ENCODE measurements at places on chromosomes 6 and 20.

- DNase-seq: no peak
Measured at GRCh38 chr6:168410554-168411011, 30.4 kb upstream of the SMOC2 start.

- no peak for DNase-seq
Measured at GRCh38 chr6:36418558-36418957, 24.1 kb downstream of the PXT1 start.

DNA sequence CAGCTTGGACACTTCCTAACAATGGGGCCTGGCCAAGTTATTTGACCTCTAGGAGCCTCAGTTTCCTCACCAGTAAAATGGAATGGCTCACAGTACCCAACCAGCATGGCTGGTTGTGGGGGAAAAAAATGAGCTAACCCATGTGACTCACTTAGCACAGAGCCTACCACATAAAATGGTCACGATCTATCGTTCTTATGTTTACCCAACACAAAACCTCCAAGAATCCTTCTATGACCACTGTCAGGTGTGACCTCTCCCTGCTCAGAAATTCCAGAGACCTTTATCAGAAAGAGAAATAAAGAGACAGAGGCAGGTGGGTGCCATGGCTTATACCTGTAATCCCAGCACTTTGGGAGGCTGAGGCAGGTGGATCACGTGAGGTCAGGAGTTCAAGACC is 39.4 kb downstream of the BPIFB1 start:
- no peak for DNase-seq

GRCh38 chr20:10978713-10979112 is 304.9 kb upstream of the JAG1 start:
- no peak for DNase-seq

DNA sequence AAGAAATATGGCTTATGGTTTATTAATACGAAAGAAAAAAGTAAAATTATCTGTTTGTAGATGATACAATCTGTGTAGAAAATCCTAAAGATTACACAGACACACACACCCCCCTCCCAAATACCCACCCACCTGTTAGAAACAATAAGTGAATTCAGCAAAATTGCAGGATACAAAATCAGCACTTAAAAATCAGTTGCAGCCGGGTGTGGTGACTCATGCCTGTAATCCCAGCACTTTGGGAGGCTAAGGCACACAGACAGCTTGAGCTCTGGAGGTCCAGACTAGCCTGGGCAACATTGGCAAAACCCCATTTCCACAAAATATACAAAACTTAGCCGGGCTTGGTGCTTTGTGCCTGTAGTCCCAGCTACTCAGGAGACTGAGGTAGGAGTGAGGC is 42.3 kb downstream of the NINL start:
- no peak for DNase-seq

- DNase-seq: peak; percentile 81
Measured at GRCh38 chr6:42099340-42100028, 42.9 kb downstream of the C6orf132 start.

DNA sequence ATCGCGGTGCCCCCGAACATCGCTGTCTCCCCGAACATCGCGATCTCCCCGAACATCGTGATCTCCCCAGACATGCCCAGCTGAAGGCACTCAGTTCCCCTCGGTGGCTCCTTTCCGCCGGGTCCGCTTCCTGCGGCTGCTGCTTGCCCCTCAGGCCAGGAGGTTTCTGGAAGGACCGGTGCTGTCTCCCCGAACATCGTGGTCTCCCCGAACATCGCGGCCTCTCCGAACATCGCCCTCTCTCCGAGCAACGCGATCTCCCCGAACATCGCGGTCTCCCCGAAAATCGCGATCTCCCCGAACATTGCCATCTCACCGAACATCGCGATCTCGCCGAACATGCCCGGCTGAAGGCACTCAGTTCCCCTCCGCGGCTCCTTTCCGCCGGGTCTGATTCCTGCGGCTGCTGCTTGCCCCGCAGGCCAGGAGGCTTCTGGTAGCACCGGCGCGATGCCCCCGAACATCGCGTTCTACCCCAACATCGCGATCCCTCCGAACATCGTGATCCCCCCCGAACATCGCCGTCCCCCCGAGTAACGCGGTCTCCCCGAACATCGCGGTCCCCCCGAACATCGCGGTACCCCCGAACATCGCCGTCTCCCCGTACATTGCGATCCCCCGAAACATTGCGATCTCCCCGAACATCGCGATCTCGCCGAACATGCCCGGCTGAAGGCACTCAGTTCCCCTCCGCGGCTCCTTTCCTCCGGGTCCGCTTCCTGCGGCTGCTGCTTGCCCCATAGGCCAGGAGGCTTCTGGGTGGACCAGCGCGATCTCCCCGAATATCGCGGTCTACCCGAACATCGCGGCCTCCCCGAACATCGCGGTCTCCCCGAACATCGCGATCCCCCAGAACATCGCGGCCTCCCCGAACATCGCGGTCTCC is 808 bp downstream of the ULBP1 start:
- DNase-seq: no peak

- DNase-seq: peak; percentile 38
Measured at GRCh38 chr20:1326031-1326930, 2.7 kb downstream of the SDCBP2 start.

GRCh38 chr6:11460837-11461661 is 76.5 kb upstream of the TMEM170B start:
- DNase-seq: peak; percentile 25

GRCh38 chr6:39294133-39294532 is 20.1 kb downstream of the KCNK17 start:
- DNase-seq: no peak

GRCh38 chr6:163420289-163420614 is 5.7 kb downstream of the QKI start:
- no peak for DNase-seq

- peak; percentile 77 for DNase-seq
Measured at GRCh38 chr6:41734666-41735426, 562 bp downstream of the TFEB start.

DNA sequence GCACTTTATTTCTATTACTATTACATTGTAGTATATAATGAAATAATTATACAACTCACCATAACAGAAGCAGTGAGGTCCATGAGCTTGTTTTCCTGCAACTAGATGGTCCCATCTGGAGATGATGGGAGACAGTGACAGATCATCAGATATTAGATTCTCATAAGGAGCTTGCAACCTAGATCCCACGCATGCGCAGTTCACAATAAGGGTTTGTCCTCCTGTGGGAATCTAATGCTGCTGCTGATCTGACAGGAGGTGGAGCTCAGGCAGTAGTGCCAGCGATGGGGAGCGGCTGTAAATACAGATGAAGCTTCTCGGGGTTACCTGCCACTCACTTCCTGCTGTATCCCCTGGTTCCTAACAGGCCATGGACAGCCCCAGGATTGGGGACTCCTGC is 139.5 kb upstream of the TCF21 start:
- DNase-seq: no peak

DNA sequence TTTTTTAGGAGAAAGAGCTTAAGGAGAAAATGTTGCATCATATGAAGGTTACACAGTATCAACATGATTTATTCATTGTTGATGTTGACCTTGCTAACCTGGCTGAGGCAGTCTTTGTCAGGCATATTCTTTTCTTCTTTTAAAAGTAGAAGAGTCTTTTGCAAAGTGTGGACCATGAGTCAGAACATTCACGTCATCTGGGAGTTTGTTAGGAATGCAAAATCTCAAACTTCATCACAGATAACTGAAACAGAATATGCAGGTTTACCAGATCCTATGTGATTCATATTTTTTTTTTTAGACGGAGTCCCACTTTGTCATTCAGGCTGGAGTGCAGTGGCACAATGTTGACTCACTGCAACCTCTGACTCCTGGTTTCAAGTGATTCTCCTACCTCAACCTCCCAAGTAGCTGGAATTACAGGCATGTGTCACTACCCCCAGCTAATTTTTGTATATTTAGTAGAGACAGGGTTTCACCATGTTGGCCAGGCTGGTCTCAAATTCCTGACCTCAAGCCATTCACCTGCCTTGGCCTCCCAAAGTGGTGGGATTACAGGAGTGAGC is 530.4 kb upstream of the BTBD3 start:
- no peak for DNase-seq

DNA sequence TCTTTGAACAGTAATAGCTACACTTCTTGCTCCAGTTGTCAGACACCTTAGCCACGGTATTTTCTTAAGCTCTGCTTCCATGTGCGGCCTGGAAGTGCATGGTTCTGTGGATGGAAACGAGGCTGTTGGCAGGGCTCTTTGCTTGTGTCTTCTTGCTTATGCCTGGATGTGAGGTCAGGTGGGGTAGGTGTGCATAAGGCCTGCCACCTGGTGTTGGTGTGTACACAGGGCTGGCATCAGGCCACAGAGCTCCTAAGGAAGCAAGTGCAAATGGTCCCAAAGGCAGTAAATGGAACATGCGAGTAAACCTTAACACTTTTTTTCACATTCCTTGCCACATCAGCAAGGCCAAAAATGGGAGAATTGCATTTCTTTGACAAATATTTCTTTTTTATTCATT is 158.1 kb upstream of the GMDS start:
- DNase-seq: no peak

GRCh38 chr6:80029470-80029869 is 25.0 kb downstream of the TTK start:
- peak; percentile 12 for DNase-seq

GRCh38 chr20:37651932-37652331 is 41.9 kb upstream of the CTNNBL1 start:
- DNase-seq: peak; percentile 63

GRCh38 chr20:24565835-24566351 is 96.5 kb downstream of the SYNDIG1 start:
- no peak for DNase-seq

DNA sequence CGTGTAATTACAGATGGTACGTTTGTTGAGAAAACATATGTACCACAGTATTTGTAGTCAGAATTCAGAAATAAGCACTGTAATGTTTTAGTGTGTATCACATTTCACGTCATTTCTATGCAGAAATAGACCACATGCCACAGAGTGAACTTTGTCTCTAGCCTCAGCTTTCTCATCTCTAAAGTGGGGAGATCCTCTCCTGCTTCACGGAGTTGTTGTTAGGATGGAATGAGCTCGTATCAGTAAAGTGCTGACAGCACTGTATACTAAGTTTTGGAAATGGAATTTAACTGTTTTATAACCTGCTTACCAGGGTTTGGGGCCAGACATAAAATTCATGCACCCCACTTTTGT is 34.2 kb upstream of the PXDC1 start:
- no peak for DNase-seq

GRCh38 chr20:30419466-30419865 is 838.0 kb upstream of the DEFB115 start:
- DNase-seq: no peak

DNA sequence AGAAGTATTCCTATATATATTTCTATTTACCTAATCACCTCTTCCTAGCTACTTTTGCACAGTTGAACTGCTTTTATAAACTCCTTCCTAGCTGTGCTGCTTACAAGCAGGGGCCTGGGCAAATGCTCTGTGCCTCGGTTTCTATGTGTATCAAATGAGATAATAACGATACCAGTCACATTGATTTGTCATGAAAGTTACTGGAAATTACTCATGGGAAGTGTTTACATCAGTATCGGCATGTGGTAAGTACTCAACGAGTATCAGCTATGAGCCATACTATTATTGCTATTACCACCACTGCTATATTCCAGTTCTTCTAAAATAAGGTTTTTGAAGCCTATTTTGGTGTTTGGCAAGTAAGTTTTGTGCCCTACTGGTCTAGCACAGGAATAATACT is 4.9 kb downstream of the LAMA4 start:
- peak; percentile 25 for DNase-seq

DNA sequence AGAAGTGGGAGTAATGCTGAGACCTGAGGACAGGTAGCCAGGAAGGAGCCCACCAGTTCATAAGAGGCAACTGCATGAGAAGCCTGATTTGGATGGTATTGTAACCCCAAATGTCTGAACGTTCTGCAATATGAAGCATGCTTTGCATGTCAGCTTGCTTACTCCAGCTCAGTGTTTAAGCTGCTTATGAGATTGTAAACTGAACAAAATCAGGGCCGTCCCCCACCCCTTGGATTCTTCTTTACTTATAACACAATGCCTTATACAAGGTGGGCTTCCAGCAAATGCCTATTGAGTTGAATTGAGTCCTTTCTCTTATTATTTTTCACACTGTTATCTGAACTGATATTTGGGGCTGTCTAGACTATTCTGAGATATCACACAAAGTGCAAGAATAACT is 761.3 kb downstream of the KIF16B start:
- DNase-seq: no peak

DNA sequence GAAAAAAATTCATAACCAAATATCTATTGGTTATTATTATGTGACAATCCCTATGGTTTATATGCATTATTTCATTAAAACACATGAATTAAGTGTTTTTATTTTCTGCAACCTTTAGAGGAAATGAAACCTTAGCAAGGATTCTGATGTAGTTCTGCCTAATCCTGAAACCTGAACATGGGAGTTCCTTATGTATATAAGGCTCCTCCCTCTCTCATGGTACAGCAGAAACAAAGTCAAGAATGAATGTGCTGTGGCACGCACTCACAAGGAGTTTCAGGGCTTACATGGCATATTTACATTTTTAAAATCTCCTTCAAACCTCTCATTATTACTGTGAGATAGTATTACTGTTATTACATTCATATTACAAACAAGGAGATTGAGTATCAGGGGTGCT is 426.4 kb upstream of the CITED2 start:
- peak; percentile 8 for DNase-seq

- no peak for DNase-seq
Measured at GRCh38 chr6:106470316-106470715, 109.8 kb downstream of the CRYBG1 start.

- DNase-seq: no peak
Measured at GRCh38 chr6:110326057-110326456, 32.1 kb downstream of the METTL24 start.

DNA sequence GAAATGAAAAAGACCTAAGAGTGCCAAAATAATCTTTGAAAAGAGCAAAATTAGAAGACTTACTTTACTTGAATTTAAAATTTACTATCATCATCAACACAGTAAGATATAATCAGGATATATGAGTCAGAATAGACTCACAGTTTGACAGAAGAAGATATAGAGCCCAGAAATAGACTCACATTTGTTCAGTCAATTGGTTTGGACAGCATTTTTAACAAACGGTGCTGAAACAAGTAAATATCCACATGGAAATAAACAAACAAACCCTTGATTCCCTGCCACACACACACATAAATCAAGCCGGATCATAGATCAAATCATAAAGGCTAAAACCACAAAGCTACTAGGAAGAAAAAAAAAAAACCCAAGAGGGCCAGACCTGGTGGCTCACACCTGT is 291.1 kb downstream of the ADGRG6 start:
- no peak for DNase-seq

Measured in activated CD4-positive, alpha-beta T cell treated with anti-CD3 and anti-CD28 coated beads, Interleukin-10, Interleukin-2, amounts not matched to agents 100 ng/mL and 50 ng/mL, durations not matched to agents 16 hours and 8 hours (primary cell).